Fibroblast of skin of left quadriceps (primary cell): ENCODE measurements at places on chromosomes 2 and 18.

- no peak for DNase-seq
Measured at GRCh38 chr2:197176522-197176921, 134.1 kb downstream of the ANKRD44 start.

DNA sequence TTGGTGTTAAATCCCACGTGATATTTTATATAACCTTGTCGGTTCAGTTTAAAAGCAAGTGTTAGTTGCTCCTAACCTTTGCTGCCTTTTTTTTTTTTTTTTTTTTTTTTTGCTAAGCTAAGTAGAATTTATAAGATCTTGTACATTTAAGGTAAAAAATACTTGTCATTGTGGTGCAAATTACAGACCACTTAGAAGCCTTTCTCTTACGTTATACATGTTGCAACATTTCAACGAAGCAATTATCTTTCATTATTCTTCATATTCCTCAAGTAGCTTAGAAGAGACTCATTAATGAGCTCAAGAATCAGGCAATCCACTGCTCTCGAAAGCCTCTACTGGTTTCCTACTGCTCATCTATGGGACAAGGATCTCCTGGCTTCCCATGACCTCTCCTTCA lies 14.9 kb upstream of the IL1RL2 start:
- DNase-seq: no peak

DNA sequence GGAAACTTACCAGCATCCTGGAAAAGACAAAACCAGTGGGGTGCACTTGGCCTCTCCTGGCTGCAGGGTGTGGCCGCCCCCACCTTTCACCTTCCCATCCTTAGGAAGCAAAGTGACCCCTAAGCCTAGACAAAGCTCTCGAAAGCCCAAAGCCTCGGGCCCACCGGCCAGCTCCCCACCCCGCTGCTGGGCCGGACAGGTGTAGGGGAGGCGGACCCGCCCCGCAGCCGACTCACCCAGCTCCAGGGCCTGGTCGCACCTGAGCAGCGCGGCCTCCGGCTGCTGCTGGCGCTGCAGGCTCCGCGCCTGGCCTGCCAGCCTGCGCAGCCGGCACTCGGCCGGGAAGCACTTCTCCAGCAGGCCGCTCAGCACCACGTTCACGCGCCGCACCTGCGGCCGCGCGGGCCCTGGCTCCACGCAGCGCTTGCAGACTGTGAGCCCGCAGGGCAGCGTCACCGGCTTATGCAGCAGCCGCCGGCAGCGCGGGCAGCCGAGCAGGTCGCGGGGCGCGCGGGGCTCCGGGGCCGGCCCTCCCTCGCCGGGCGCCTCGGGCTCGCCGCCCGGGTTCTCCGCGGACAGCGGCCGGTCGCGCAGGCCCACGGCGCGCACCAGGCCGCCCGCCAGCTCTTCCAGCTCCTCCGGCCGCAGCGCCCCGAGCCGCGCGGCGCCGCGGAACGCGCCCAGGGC lies 979 bp downstream of the LONRF2 start:
- no peak for DNase-seq

- no peak for DNase-seq
Measured at GRCh38 chr2:74822771-74823566, 11.0 kb upstream of the HK2 start.

DNA sequence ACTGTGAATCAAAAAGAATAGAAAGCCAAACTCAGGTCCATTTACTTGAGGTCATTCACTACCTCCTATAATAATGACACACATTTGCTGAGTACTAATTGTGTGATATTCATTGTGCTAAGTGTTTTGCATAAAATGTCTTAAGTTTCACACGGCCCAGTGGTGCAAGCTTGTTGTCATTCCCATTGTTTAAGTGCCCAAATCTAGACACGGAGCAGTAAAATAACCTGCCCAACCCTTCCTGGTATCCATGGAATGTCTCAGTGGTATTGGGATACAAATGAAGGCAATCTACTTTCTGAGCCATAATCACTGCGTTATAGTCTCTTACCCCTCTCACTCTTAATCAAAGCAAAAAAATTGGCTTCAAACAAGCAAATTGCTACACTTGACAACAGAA lies 233.3 kb downstream of the NCKAP5 start:
- no peak for DNase-seq

DNA sequence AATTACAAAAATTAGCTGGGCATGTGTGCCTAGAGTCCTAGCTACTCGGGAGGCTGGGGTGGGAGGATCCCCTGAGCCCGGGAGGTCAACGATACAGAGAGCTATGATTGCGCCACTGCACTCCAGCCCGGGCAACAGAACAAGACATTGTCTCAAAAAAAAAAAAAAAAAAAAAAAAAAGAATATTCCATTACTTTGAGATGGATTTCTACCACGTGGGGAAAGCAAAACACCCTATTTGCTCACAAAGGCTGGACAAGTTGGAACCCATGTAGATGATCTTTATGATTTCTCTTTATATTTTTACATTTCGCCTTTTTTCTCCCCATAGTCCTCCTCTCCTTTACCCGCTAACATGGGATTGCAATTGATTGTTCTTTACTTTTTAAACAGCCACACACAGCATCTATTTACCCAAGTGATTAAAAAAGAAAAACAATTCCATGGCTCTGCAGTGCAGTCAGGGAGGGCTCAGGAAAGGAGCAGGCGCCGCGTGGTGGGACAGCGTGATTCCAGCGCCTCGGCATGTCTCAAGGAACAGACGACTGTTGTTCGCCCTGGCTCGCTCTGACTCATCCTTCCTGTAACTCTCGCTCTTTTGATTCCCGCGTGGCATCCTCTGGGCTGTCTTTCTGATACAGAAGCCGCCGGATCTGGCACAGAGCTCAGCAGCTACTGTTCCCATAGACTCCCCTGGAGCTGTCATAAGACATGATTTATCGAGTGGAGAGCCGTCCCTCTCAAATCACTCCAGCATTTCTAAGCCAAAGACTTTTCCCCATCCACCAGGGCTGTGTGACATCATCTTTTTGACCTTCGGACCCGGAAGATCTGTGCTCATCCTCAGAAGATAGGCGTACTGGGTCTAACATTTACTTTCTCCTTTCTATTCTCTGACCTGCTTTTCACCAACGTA lies 230.4 kb upstream of the AGAP1 start:
- peak; percentile 73 for DNase-seq

GRCh38 chr2:191885098-191885497 lies 38.2 kb upstream of the CAVIN2 start:
- no peak for DNase-seq

DNA sequence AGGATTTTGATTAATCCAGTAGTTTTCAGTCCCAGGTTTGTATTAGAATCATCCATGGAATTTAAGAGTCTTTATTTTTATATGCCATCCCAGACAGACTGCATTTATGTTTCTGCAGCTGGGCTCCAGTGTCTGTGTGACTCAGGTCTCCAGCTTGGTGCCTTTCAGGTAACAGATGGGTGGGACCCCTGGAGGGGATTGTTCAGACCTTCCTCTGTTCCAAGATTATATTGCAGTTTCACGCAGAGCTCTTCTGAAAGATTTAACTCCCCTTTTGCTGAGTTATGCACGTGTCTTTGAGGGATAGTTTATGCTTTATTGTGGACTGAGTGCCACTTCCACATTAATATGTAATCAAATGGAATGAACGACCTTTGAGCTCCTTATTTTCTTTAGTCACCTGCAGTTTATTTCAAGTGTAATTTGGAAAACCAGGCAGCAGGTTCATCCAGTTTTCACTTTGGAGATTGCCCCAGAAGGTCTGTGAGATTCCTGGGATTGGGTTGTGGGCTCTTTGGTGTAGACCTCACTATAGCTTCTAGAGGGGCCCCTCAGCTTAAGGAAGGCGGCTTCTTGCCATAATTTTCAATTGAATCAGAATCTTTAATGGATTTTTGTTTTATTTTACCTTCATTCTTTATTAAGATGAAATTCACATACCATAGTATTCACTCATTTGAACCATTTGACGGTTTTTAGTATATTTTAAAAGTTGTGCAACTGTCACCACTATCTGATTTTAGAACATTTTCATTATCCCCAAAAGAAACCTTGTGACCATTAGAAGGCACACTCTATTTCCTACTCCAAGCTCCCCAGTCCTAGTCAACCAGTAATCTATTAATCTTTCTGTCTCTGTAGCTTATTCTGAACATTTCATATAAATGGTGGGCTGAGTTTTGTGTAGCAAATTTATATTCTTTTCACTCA lies 135.0 kb downstream of the WDSUB1 start:
- no peak for DNase-seq

GRCh38 chr18:62249478-62250097 lies 62.5 kb downstream of the RELCH start:
- peak; percentile 32 for DNase-seq

DNA sequence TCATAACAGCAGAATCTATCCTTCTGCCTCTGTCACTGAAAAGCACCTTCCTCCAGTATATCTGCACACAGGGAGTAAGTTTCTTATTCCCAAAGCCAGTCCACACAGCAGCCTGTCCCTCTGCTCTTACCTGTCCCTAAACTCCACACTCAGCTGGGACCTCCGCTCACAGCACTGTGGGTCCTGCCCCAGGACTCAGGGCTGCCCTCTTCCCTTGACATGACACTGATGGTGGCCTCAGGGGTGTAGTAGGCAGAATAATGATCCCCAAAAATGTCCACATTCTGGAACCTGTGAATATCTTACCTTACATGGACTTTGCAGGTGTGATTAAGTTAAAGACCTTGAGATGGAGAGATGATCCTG lies 39.7 kb upstream of the EML4 start:
- DNase-seq: no peak

- no peak for DNase-seq
Measured at GRCh38 chr18:62061821-62062478, 124.9 kb downstream of the PIGN start.

- DNase-seq: peak; percentile 92
Measured at GRCh38 chr18:48488388-48488850, 50.4 kb upstream of the CTIF start.

- no peak for DNase-seq
Measured at GRCh38 chr2:15813481-15814266, 126.7 kb upstream of the MYCN start.

- DNase-seq: no peak
Measured at GRCh38 chr2:28673338-28673737, 78.3 kb upstream of the PPP1CB start.
